Left renal pelvis (tissue), 4 donors: ENCODE measurements at places on chromosomes 2 and 18. TPM values are rescaled to one million over a fixed set of nuclear protein-coding genes. Genes with fewer than 3 reads are reported as not detected.

DNA sequence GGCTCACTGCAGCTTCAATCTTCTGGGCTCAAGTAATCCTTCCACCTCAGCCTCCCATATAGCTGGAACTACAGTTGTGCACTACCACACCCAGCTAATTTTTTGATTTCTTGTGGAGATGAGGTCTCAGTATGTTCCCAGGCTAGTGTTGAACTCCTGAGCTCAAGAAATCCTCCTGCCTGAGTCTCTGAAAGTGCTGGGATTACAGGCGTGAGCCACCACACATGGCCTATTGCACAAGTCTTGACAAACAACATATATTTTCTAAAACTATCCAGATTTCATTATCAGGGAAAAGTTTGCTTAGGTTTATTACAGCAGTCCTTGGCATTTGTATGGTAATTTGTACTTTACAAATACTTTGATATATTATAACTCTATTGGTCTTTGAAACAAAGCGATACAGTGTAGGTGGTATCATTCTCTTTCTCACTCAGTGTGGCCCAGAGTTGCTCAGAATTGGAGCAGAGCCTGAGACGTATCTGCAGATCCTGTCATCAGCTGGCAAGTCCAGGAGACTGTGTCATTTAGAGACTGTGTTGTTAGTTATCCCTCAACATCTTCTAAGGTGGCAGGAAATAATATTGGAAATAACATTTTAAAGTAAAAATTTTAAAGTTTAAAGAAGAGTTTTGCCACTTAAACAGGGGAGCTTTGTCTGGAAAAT lies 41.4 kb downstream of the PDK1 start:
- DNase-seq: no peak

- no peak for DNase-seq
Observed at GRCh38 chr2:234374736-234375135, 122.1 kb downstream of the ARL4C start.

GRCh38 chr18:50847192-50847591 lies 27.4 kb upstream of the MRO start:
- no peak for DNase-seq

DNA sequence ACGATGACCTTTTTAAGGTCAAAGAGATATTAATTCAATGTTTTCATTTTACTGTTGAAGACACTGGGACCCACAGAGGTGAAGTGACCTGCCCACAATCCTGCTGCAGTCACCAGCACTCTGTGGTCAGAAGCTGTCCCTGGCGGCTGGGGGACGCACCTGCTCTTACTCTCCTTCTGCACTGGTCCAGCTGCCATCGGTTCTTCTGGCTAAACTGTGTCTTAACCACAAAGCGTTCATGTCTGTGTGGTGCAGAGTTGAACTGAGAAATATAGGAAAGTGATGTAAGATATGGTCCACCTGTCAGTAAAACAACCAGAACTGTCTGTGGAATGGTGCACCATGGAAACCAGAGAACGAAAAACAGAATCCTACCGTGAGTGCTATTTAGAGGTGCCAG lies 44.9 kb upstream of the SMIM21 start:
- DNase-seq: no peak

GRCh38 chr18:12046751-12047335 lies 46.8 kb upstream of the ANKRD62 start:
- no peak for DNase-seq

GRCh38 chr2:156320486-156321098 lies 11.9 kb downstream of the NR4A2 start:
- no peak for DNase-seq

DNA sequence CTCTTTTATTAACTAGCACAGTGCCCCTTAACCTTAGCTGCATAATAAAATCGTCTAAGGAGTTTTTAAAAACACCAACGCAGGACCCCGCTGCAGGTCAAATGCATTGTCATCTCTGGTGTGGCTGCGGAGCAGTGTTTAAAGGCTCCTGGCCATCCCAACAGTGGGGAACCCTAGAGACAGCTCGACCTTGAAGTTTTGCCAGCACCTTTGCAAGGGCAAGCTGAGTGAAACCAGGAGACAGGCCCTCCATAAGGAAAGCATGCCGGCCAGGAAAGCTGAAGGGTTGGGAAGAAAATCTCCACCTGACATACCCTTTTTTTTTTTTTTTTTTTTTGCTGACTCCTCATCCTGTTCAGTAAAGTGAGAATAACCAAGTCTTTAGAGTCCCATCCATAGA lies 349.0 kb downstream of the CMPK2 start:
- DNase-seq: no peak

- DNase-seq: peak; percentile 57
Observed at GRCh38 chr18:30280861-30281470, 761.6 kb downstream of the DSC3 start.

DNA sequence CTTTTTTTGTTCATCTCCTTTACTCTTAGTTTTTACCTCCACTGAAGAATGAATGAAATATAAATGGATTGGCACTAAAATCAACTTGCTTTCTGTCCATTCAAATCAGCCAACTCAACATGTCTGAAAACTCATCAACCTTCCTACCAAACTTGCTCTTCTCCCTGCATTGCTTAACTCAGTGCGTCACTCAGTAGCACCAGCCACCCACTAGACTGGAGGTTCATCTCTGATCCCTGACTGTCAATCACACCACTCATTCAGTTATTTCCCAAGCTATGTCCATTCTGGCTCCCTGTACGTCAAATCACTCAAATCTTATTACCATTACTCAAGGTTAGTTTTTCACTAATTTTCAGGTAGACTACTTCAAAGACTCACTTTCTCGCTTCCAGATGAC lies 75.2 kb upstream of the RBMS1 start:
- no peak for DNase-seq

DNA sequence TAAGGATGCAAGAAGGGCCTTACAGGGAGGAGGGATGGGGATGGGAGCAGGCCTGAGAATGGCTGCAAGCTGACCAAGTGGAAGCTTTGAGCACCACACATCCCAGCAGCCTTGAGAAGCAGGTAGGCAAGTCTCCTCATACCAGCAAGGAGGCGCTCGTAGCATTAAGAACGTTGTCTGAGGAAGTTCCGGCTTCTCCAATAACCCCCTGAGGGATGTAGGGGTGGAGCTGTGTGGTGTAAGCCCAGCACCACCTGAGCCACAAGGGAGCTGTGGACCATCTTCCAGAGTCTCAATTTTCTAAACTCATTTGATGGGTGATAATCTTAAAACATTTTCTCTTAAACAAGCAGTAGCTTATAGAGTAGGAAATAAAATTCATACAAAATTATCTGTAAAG lies 50.6 kb downstream of the ST3GAL5 start:
- no peak for DNase-seq

DNA sequence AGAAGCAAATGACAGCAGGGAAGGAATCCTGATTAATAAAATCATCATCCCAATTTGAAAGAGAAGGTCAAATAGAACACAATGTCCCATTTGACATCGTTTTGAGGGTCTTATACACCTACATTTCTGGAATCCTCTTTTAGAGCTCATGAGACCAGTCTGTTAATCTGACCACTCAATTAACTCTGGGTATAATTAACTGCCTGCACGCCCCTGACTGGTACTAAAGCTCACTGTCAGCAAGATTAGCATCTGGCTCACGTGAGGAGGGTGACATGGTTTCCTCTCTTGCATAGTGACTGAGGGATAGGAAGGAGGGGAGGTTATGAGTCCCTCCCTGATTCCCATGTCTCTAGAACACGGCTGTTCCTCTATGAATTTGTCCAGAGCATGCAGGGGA lies 124.3 kb downstream of the ICOS start:
- DNase-seq: no peak

DNA sequence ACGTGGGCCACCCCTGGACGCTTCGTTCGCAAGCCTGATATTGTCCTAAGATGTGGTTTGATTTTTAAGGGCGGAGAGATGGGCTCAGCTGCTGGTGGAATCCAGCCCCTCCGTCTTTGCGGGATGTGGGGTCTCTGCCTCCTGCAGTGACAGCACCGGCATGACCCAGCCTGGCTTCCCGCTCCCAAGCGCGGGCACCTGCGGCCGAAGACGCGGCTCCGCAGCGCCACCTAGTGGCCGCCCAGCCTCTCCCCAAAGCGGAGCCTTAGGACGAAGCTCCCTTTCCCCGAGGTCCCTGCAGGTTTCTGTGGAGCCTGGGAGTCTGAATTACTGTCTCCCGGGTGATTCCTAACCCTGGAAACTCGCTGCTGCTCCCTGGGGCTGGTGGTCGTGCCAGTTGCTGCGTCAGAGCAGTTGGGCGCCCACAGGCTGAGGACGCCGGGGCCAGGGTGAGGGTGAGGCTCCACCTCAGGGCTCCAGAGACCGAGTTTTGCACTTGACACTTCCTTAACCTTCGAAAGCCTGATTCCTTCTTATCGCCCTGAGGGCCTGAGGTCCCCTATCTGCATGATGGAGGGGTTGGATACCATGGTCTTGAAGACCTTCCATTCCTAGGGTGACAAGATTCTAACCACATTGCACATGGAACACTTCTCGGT lies 137.5 kb downstream of the TPO start:
- DNase-seq: peak; percentile 30

KCNG3 gene
- polyA plus RNA-seq: 2.3 TPM

PLEKHB2 gene
- polyA plus RNA-seq: 76.8 TPM

ANKRD62 gene
- polyA plus RNA-seq: 0.15 TPM

NTSR2 gene
- polyA plus RNA-seq: not detected

SCYGR4 gene
- 0.12 TPM for polyA plus RNA-seq

RANBP2 gene
- 45.4 TPM for polyA plus RNA-seq

CYP27C1 gene
- 8.6 TPM for polyA plus RNA-seq
